ENCODE measurements at places on chromosomes 1 and 21.

GRCh38 chr1:183276386-183277080 is 90.5 kb downstream of the LAMC2 start:
- no peak for DNase-seq

DNA sequence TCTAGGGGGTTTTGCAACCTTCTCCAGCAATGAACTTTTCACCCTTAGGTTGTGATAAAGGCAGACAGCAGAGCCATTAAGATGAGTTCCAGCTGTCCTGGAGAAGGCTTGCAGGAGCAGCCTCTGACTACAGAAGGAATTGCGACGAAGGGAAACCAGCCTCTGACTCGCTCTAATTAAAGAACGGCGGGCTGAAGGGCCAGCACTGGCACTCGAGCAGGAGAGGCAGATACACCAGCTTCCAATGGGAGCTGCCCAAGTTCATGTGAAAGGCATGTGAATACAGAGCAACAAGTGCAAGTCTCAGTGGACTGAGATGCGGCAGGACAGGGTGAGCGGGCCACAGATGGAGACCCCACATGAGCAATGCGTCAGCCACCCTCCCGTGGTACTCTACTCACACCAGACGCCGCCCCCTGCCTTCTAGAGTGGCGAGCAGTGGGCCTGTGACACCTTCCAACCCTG is 15.7 kb downstream of the RCC2 start:
- DNase-seq, result no peak

DNA sequence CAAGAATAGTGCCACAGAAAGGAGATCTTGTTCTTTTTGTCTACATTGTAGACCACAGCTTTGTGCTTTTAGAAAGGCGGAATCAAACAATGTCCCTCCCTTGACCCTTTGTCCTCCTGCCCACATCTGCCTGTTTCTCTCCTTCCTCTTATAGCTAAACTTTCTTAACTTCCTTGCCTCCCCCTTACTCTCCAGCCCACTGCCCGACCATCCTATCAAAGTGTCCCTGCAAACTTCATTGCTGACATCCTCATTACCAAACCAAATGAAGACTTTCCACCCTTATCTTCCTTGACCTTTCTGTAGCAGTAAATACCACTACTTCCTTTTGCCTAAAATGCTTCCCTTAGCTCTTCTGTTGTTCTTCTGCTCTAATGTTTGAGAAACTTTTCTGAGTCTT is 5.0 kb downstream of the SELP start:
- no peak for DNase-seq

GRCh38 chr1:91511386-91511785 is 10.7 kb downstream of the CDC7 start:
- DNase-seq, result no peak

DNA sequence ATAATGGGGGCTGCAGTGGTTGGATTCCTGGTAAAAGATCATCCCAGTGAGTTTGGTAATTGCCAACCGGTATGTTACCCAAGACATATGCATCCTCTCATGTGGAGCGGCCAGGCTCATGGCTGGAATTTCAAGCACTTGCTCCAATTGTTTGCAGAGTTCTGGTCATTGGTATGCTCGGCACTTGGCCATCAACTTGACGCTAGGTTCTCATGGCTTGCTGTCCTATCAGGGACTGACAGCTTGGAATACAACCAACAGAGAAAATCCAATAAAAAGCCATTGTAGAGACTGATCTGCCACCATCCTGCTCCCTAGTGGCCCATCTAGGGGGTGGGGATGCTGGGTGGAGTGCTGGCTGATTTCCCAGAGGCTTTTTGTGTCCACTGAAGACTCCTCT is 120.9 kb downstream of the EDEM3 start:
- DNase-seq, result no peak

GRCh38 chr1:24301785-24302175 is 17.4 kb upstream of the GRHL3 start:
- DNase-seq, result no peak
